ENCODE measurements at places on chromosomes 3 and 15. TPM values are rescaled to one million over a fixed set of nuclear protein-coding genes. Genes with fewer than 3 reads are reported as not detected.

WDR53 gene
- total RNA-seq: 8.3 TPM

GRIP2 gene
- total RNA-seq: not detected

ZNF385D gene
- 3.9 TPM for total RNA-seq

ALAS1 gene
- 44.2 TPM for total RNA-seq

GOLGA6A gene
- not detected for total RNA-seq

GPR149 gene
- total RNA-seq: not detected

TRANK1 gene
- total RNA-seq: 3.4 TPM

HOMER2 gene
- total RNA-seq: 23.7 TPM

CISH gene
- 1.6 TPM for total RNA-seq

FBXL22 gene
- total RNA-seq: 0.23 TPM

CPN2 gene
- total RNA-seq: not detected

GOLGA8T gene
- total RNA-seq: not detected

KBTBD12 gene
- total RNA-seq: not detected

SORD gene
- 67.6 TPM for total RNA-seq

MKRN3 gene
- 6.5 TPM for total RNA-seq

CLDN16 gene
- total RNA-seq: not detected

CTXN2 gene
- not detected for total RNA-seq

LRRC2 gene
- total RNA-seq: 0.86 TPM

RAF1 gene
- total RNA-seq: 120 TPM

CELF6 gene
- 0.46 TPM for total RNA-seq

TIMP4 gene
- 0.46 TPM for total RNA-seq

Measured in LHCN-M2 (cell line).